ENCODE measurements at places on chromosomes 13 and 19.

DNA sequence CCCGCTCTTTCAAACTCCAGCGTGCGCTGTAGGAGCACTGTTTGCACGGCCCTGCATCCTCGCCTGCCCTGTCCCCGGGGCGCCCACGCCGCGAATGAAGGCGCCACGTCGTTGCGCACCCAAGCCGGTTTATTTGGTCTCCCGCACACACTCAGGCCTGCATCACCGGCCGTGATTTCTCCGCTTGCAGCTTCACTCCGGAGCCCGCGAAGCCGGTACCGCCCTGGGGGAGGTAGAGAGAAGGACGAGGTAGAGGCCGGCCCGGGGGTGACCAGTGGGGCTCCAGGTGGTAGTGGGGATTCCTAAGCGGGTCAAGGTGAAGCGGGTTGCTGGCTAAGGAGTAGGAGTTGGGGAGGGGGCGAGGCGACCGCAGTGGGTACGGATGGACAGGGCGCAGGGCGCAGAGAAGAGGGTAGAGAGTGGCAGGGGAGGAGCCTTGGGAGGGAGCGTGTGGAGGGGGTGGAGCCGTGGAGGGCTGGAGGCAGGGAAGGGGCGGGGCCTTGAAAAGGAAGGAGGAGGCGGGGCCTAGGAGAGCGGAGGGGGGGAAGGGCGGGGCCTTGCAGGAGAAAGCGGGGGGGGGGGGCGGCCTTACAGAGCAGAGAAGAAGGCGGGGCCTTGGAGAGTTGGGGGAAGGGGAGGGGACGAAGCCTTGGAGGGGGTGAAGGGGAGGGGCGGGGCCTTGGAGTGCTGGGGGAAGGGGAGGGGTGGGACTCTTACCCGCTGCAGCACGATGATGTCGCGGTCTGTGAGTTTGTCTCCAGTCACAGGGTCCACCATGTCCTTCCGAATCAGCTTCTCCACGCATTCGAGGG lies 24.6 kb downstream of the NOSIP start:
- no peak for DNase-seq

- no peak for DNase-seq
Observed at GRCh38 chr13:30017880-30018279, 167.5 kb upstream of the UBL3 start.

DNA sequence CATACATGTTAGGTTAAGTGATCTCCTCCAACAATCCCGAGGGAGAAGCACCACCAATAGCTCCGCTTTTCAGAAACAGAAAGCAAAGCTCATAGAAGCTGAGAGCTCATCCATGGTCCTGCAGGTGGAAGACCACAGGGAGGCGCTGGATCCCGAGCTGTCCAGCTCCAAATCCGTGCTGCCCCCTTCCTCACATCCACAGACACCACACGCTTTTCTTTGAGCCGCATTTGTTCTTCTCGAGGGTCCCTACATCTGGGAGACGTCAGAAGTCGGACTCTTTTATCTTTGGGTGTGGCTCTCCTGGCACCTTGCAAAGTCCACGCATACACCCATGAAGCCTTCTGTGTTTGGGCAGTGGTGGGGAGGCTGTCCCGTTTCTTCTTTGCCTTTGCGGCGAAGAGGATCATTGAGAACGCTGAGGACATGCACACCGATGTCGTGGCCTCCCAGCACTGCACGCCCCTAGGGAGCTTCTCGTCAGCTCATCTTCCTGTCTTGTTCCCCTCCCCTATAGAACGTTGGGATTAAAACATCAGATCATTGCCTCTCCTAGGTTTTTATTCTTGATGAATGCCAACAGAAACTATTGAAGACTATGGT lies 184.8 kb downstream of the TEX29 start:
- no peak for DNase-seq

DNA sequence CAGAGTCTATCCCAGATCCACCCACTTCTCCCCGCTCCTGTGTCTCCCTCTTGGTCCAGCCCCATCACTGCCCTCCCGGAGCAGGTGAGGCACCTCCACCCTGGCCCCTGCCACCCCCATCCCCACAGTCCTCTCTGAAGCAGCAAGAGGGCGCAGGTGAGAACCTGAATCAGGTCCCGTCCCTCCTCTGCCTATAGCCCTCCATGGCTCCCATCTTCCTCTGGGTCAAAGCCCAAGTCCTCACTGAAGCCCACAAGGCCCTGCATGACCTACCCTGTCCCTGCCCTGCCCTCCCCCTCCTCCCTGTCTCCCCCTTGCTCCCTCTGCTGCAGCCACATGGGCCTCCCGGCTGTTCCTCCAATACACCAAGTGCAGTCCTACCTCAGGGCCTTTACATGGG lies 10.8 kb upstream of the ZNRF4 start:
- DNase-seq: no peak

DNA sequence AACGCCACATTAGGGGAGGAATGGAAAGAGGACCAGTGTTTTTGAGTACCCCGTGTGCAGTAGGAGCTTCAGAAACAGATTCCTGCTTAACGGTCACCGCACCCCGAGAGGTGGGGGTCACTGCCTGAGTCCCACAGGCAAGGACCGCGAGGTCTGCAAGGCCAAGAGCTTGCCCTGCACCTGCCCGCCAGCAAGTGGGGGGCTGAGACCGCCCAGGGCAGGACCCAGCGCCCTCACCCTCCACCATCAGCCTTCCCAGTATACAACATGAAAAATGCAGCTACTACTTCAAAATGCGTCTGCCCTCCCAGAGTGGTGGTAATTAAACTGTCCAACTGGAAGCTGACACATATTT lies 44.9 kb downstream of the COL4A1 start:
- DNase-seq: no peak

DNA sequence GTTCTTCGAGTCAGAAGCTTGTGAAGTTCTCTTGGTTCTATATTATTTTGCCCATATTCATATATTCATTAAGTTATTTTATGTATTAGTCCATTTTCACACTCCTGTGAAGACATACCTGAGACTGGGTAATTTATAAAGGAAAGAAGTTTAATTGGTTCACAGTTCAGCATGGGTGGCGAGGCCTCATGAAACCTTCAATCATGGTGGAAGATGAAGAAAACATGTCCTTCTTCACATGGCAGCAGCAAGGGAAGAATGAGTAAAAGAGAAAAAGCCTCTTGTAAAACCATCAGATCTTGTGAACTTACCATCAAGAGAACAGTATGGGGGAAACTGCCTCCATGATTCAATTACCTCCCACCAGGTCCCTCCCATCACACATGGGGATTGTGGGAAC lies 182.3 kb downstream of the GPC5 start:
- no peak for DNase-seq

DNA sequence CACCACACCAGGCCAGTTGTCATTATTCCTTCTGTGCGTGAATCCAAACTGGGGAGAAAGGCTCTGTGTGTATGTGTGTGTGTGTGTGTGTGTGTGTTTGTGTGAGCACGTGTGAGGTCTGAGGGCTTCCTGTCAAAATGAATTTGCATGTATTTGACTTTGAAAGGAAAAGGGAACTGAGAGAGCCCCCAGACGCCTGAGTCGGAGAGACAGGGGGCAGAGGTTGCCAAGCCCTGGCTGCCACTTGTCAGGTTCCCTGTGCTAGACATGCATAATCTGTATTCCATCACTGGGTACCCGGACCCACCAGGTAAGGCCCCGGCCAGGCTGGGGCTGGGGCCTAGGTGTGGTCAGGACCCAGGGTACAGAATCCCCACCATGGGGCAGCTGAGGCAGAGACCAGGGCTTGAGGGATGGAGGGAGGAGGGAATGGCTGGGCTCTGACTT lies at the start of gene CLEC17A:
CLEC17A (plus strand) TSS at position 191 of the 447 bp plus-strand sequence; CDS start at position 268, 77 bp downstream.
- DNase-seq: no peak

DNA sequence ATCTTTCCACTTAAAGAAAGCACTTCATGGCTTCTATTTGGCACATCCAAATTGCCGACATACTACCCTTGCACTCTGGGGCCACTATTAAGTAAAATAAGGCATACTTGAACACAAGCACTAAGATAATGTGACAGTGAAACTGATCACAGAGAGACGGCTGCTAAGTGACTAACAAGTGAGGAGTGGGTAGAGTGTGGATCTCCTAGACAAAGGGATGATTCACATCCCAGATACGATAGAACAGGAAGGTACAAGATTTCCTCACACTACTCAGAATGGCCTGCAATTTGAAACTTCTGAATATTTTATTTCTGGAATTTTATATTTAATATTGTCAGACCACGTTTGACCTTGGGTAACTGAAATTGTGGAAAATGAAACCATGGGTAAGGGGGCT lies 1721.8 kb upstream of the SPRY2 start:
- no peak for DNase-seq

All from HuH-7.5 (cell line).